ENCODE measurements at places on chromosomes 2 and 18.

DNA sequence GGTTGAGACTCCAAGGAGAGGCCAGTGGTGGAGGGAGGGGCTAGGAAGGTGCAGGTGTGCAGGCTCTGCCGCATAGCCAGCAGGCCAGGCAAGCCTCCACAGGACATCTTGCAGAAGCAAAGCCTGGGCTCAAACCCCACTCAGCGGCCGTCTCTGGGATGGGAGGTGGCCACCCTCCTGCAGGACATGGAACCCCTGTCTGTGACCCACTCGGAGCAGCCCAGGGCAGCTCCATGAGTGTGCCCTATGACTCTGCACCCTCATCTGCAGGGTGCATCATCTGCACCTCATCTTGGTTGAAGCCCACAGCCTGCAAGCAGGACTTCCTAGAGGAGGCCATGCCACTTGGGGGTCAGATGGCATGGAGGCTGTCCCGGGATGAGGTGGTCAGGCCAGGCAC, 46.3 kb downstream of the GPC1 start:
- DNase-seq, result no peak

DNA sequence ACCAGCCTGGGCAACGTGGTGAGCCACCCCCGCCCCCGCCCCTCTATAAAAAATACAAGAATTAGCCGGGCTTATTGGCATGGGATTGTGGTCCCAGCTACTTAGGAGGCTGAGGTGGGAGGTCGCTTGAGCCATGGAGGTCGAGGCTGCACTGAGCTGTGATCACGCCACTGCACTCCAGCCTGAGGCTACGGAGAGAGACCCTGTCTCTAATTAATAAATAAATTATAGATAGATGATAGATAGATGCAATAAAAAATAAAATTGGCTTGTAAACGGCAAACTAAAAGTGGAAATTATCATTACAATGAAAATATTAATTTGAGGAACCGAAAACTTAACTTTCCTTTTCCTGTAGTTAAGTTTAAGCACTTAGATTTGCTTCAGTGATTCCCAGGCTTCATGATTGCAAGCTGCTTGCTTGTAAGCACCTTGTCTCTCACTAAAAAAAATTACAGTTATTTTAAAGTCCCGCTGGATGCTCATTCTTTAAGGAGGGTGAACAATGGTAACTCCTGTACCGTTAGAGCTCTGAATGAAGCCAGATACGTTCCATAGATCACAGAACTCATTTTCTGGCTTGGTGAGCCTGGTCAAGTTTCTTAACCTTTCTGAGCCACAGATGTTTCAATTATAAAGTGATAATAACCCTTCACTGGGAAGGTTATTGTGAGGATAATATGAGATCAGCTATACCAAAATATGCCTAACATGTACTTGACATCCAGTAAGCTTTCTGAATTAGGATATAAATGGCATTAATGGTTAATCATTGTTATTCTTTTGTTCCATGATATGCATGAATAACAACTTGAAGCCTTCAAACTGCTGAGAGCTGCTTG, 9.3 kb upstream of the NARS1 start:
- DNase-seq, result no peak

- no peak for DNase-seq
Observed at GRCh38 chr2:219399716-219400478, 12.2 kb upstream of the DNPEP start.

- DNase-seq, result no peak
Observed at GRCh38 chr2:173667014-173667413, 298.2 kb downstream of the SP3 start.

- DNase-seq, result no peak
Observed at GRCh38 chr2:212649646-212650045, 111.0 kb upstream of the ERBB4 start.
